Activated naive CD4-positive, alpha-beta T cell treated with anti-CD3 and anti-CD28 coated beads, Interleukin-2, amount 10 ng/mL, durations not matched to agents 7 days and 5 days (primary cell): ENCODE measurements at places on chromosomes 13 and 19.

GRCh38 chr19:47417107-47417745 lies 2.1 kb downstream of the MEIS3 start:
- DNase-seq, result no peak

DNA sequence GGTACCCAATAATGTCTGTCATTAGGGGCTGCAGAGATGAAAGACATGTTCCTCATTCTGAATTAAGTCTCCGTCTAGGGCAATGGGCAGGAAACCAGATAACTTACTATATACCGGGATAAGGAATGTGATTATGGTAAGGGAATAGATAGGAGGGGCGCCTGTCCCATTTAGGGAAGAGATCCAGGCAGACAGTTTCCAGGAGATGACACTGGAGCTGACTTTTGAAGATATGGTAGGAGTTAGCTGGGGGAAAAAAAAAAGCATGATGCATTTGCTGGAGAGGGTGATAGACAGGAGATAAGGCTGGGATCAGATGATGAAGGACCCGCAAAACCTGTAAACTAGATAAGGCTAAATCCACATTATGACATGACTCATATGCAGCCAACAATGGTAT lies 340.7 kb downstream of the DCT start:
- no peak for DNase-seq

- no peak for DNase-seq
Measured at GRCh38 chr13:80787604-80788003, 446.7 kb upstream of the SPRY2 start.

- no peak for DNase-seq
Measured at GRCh38 chr13:55439450-55439849, 1701.3 kb upstream of the PRR20A start.

DNA sequence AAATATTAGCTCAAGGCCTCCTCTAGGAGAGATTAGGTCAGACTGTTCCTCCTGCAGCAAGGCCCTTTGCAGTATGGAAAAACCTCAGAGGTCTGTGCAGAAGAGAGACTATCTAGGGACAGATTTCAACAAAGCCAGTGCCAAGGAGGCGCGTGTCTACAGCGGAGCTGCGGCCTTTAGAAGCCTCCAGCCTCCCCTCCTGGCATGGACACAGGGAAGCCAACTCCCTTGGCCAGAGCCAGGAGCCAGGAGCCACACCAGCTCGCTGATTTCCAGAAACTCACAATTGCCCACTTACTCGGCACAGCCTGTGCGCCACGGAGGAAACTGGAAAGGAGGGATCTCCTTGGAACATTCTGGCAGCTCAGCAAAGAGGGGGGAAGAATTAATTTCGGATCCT lies 63.4 kb downstream of the INSR start:
- DNase-seq, result no peak

GRCh38 chr13:94414141-94414540 lies 65.3 kb downstream of the DCT start:
- DNase-seq, result no peak

- no peak for DNase-seq
Measured at GRCh38 chr19:32017176-32017953, 328.0 kb upstream of the ZNF507 start.

GRCh38 chr19:46713781-46714443 lies 3.0 kb downstream of the PRKD2 start:
- DNase-seq, result peak; percentile 90

- DNase-seq, result no peak
Measured at GRCh38 chr13:64529874-64530485, 2700.2 kb downstream of the PCDH9 start.

GRCh38 chr19:49106648-49107135 lies 7.5 kb upstream of the LIN7B start:
- DNase-seq, result peak; percentile 77

DNA sequence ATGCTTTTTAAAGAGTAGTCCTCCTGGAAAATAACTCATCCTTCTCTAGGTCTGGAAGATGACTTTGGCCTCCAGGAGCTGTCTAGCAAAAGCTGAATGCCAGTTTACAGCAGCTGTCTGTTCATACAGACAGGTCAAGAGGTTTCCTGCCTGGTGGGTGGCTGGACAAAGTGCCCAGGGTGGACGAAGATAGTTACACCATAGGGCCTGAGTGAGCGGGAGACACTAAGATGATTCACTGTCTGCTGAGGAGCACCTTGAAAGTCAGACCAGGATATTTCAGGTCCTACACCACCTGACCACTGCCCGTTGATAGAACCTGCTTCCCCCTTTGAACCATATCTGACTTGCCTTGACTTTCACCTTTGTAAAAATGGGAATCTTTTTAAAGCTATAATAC lies 49.2 kb upstream of the RCBTB2 start:
- DNase-seq, result no peak

DNA sequence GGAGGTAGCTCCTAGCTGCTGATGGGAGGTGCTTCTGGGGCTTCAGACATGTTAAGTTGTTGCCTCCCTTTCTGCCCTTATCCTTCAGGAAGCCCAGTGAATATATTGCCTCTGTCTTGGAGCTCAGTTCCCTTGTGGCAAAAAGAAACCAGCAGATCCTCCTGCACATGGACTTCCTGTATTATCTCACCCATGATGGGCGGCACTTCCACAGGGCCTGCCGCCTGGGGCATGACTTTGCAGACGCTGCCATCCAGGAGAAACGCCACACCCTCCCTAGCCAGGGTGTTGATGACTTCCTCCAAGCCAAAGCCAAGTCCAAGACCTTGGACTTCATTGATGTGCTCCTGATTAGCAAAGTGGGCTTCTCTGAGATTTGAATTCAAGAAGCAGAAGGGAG lies 6.0 kb upstream of the CYP4F12 start:
- no peak for DNase-seq

- DNase-seq, result no peak
Measured at GRCh38 chr19:55145232-55145631, 3.8 kb downstream of the TNNT1 start.

GRCh38 chr19:33804021-33804799 lies 7.5 kb downstream of the KCTD15 start:
- DNase-seq, result no peak

DNA sequence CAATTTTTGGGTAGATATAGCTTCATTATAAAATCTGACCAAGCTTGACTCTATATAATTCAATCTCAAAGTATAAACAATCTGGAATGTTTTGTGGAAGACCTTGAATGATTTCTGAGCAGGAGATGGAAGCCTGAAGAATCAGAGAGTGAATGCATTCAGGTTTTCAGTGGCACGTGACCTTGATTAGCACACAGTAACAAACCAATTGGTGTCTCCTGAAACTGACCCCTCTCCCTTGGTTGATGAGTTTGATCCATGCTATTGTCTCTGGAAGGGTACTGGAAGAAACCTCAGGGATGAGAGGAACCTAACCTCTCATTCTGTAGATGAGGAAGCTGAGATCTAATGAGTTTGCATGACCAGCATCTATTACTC lies 39.6 kb downstream of the PCDH8 start:
- no peak for DNase-seq

DNA sequence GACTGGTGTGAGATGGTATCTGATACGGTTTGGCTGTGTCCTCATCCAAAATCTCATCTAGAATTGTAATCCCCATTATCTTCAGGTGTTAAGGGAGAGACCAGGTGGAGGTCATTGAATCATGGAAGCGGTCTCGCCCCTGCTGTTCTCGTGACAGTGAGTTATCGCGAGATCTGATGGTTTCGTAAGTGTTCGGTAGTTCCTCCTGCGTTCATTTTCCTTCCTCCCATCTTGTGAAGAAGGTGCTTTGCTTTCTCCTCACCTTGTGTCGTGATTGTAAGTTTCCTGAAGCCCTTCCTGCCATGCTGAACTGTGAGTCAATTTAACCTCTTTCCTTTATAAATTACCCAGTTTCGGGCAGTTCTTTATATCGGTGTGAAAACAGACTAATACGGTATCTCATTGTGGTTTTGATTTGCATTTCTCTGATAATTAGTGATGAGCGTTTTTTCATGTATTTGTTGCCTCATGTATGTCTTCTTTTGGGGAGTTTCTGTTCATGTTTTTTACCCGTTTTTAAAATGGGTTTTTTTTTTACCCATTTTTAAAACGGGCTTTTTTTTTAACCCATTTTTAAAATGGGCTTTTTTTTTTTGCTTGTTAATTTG lies 102.8 kb upstream of the SLC10A2 start:
- no peak for DNase-seq

DNA sequence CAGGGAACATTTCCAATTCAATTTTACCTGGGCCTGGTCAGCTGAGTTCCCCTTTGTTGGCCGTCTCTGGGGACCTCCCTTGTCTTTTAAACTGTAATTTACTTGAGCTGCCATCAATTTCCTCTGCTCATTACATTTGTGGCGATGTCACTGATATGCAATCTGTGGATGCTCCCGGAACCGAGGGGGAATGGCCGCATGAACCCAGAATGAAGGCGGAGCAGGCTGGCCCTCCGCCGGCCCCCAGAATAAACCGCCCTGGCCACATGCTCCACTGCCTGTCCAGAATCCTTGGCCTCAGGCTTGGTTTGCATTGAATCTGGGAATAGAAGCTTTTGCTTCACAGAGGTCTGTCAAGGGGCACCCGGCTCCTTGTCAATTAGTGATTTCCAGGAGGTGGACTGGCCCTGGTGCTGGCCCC lies 276.8 kb downstream of the TEX29 start:
- DNase-seq, result no peak

DNA sequence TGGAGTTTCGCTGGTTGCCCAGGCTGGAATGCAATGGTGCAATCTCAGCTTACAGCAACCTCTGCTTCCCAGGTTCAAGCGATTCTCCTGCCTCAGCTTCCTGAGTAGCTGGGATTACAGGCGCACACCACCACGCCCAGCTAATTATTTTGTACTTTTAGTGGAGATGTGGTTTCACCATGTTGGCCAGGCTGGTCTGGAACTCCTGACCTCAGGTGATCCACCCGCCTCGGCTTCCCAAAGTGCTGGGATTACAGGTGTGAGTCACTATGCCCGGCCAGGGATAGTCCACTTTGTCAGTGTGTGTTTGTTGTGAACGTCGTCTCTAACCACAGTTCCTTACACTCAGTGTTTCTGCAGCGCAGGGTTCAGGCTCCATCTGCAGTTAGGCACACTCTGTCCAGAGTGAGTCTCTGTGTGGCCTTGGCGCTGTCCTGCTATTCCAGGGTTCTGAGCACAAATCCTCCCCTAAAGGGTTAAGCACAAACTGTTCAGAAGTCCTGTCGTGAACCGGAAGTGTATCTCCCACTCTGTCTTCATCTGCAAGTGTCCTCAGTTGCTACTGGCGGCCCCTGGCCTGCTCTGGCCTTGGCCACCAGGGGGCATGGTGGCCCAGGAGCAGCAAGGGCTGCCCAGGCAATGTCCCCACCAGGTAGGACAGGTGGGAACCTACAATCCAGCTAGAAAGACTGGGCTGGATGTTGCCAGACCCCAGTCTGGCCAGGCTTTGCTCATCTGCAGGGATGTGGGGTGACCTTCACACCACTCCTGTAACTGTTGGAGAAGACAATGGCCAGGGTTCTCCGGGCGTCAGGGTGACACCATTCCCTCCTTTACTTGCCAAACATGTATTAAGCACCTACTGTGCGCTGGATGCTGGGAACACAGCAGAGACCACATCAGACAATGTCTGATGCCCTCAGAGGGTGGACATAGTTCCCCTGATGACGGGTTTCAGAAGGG lies 38.8 kb upstream of the GATAD2A start:
- DNase-seq, result peak; percentile 79

- no peak for DNase-seq
Measured at GRCh38 chr13:46571909-46572595, 19.1 kb downstream of the LRCH1 start.

DNA sequence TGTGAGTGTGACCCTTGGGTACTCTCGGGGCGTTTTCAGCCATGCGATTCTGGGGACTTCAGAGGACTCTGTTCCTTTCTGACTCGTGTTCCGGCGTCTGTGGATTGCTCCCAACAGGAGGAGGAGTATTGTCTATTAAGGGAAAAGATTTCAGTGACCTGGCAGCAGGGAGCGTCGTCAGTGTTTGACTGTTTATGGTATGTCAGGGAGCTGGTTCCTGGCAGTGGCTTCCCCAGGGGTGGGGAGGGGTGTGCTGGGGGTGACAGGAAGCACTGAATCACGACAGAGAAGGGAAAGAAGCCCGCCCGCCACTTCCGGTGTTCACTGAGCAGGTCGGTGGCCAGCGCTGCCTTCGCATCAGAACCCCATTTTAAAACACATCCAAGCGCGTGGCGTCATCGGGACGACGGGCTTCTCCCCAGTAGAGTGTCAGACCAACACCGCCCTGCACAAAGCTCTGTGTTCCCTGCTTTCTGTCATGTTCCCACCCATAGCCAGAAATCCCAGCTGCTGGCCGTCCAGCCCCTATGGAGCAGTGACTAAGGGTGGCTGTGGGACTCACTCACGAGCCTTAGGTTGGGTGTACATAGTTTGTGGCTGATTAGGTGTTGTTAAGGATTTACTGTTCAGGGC lies 33.8 kb downstream of the COL4A2 start:
- peak; percentile 68 for DNase-seq

DNA sequence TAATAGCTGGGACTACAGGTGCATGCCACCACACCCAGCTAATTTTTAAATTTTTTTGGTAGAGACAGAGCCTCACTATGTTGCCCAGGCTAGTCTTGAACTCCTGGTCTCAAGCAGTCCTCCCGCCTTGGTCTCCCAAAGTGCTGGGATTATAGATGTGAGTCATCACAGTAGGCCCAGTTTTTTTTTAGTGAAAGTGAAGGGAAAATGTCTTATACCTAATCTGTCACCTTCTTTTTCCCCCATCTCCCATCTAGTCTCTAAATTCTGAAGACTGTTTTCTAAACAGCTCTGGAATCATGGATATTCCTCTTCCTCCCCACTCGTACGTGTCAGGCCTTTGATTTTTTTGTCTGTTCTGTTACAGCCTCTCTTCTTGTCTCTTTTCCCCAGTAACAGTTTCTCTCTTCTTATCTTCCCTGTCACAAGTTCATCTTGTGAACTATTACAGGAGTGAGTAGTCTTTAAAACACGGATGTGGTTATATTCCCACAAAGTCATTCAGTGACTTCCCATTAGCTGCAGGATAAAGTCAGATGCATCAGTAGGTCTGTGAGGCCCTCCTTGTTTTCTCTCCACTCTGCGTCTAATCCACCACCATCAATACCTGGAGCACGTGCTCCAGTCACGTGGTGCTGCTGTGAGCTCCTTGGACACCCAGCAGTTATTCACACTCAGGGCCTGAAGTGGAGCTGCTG lies 2.9 kb downstream of the CDC16 start:
- no peak for DNase-seq
